HepG2 (cell line): ENCODE measurements at places on chromosomes 7 and 10. TPM values are rescaled to one million over a fixed set of nuclear protein-coding genes. Genes with fewer than 3 reads are reported as not detected.
A peak's percentile ranks its signal among the peaks of the same experiment; 100 is the strongest.

DNA sequence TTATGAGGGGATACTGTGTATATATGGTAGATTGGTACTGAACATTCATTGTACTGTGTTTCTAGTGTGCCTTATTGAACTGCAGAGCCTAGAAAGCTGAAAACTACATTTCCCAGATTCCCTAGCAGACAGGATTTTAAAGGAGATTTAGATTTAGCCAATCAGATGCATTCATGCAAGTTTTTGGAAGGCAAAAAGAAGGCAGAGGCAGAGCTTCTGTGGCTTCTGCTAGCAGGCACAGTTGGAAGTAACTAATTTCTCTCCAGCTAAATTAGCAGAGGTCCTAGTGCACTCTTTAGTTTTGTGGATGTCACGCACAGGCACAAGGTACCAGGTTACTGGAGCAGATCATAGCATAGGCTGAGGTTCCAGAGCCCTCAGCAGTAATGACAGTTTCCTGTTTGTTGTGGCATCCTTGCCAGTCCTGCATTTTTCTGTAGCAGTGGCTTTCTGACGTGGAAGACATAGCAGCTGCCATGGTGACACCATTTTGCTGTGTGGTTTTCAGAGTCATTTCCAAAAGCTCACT lies 83.7 kb upstream of the CCDC71L start:
- DNase-seq: no peak

Gene POP7
- 91.1 and 91.5 TPM in 2 replicates for total RNA-seq

Gene NXPH1
- not detected in 2 replicates for total RNA-seq

GRCh38 chr7:137195996-137196395 lies 147.5 kb downstream of the PTN start:
- DNase-seq: no peak

GRCh38 chr7:30260246-30260768 lies 24.1 kb upstream of the ZNRF2 start:
- no peak for DNase-seq

DNA sequence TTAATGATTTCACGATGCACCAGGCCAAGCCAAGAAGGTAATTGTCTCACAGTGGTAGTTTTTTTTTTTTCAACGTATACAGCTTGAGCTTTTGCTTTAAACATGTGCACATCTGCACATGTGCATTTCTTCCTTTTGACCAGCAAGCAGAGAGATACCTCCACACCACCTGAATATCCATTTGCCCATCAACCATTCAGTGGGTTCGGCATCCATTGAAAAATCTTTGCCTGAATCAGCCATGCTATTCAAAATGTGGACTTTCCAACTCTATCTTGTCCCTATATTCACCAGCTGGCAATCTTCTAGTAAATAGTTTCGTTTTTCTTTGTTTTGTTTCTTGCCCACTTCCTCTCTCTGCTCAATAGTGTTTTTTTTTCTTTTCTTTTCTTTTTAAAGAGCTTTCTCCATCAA lies 7.7 kb upstream of the TRA2A start:
- no peak for DNase-seq

- DNase-seq: no peak
Measured at GRCh38 chr7:134741907-134742635, 37.4 kb upstream of the CALD1 start.

Gene CALML5
- total RNA-seq: not detected in 2 replicates

DNA sequence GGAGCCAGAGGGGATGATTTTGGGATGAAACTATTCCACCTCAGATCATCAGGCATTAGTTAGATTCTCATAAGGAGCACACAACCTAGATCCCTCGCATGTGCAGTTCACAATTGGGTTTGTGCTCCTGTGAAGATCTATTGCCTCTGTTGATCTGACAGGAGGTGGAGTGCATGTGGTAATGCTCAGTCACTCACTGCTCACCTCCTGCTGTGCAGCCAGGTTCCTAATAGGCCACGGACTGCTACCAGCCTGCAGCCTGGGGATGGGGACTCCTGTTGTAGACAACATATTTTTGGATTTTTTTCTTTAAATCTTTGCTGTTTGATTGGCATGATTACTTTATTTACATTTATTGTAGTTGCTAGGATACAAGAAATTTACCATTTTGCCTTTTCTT lies 765.0 kb downstream of the INHBA start:
- no peak for DNase-seq

Gene MSS51
- total RNA-seq: 0.18 and 0.91 TPM in 2 replicates

- peak; percentile 61 for DNase-seq
Measured at GRCh38 chr10:70265032-70265689, 18.6 kb downstream of the NPFFR1 start.

DNA sequence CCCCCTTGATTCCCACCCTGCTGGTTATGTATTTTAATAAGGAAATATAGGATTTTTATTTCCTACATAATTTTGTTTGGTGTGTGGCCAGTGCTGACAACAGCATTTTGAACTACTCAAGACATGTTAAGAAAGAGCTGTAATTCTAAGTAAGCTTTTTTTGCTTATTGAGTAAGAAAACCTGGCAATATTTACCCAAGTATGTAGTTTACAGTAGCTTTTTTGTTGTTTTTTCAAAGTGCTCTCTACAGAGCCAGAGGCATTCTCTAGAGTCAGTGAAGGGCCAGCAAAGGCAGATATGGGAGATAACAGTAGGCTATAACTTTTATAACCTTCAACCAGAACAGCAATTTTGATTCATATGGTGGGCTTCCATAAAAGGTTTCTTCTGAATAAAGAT lies 63.2 kb upstream of the TMEM168 start:
- no peak for DNase-seq

Gene TMEM273
- total RNA-seq: not detected in 2 replicates

- no peak for DNase-seq
Measured at GRCh38 chr10:125023862-125024496, 82.1 kb downstream of the ZRANB1 start.

Gene CUTC
- 25.8 and 36.5 TPM in 2 replicates for total RNA-seq

DNA sequence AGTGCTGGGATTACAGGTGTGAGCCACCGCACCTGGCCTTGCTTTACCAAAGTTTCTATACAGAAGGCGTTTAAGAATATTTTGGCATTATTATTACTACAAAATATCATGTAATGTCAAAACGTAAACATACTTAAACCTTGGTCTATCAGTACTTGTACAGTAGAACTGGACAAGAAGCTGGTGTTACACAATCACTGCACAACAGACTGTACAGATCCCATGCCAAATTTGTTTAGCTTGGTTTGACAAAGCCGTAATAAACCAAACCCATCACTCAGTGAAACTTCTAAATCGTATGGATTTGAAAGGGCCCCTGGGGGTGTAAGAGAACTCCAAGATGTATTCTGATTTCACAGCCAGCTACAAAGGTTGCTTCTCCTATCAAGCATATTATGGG lies 51.8 kb upstream of the RHEB start:
- DNase-seq: no peak

DNA sequence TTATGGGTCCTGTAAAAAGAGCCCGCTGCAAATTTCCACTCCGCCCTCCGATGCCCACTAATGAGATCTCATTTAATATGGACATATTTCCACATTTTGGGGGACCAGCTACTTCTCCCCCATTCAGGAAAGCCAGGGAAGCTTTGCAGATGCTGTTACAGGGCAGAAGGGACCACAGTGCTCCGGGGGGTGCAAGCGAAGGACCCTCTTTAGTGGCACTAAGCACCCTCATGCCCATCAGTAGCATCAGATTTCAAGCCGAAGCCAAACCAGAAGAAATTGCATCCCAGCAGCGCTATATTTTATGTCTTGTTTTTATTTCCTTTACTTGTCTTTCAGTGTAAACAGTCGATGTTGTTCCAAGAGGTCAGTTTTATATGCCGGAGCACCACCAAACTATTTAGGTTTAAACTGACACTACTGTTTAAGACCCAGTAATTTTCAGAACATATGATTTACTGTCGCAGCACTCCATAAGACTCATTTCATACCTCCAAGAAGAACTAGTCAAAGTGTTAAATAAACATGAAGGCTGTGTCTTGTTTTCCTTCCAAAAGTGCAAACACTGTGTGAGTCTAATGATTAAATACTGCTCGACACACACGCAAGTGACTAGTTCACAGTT lies 122.2 kb upstream of the MGMT start:
- no peak for DNase-seq

Gene RAMP3
- not detected in 2 replicates for total RNA-seq

Gene CAMK1D
- not detected in 2 replicates for total RNA-seq

DNA sequence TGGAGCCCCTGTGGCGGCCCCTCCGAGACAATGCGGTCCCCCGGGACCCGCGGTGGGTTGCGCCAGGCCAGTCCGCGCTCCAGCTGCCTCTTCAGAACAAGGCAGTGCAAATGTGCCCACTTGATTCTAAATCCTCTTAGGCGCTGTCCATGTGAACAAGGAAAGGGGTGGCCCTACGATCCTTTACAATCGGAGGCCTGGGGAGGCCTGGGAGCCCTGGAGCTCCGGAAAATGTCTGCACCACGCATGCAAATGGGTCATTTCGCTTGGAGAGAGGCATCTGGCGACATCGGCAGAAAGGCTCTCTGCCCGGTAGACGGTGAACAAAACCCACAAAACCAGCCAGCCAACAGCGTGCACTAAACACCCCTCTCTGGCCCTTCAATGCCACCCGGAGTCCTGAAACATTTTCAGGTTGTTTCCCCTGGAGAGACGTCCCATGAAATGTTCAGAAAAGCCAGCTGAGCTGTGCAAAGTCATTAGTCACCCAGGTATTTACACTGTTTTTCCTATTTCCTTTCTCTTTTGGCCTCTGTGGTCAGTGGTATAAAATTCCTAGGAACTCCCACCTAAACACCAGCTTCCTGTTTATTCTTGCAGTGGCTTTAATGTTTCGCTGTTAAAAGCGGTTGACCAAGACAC lies 102.8 kb upstream of the ZNF438 start:
- DNase-seq: peak; percentile 7

DNA sequence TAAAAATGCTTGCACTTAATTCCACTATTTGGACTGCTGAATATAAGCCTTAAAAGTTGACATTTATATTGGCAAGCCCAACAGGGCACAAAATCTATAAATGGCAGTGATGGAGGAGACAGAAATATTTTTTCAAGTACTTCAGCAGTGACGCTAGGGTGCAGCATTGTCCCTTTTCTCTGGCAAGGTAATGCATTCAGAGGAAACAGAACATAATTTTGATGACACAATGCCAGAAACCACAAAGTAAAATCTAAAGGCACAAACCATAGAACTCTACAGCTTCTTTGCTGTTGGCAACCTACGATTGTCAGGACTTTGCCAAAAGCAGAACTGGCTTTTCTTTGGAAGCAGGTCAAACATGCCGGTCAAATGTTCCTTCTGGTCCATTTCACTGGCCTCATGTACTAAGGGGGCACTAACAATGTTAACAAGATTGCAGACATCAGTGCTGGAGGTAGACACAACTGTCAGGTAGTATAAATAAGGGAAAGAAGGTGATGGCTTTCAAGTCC lies 30.9 kb upstream of the FAM133B start:
- peak; percentile 41 for DNase-seq

- no peak for DNase-seq
Measured at GRCh38 chr7:77531038-77531437, 6.1 kb upstream of the PTPN12 start.

GRCh38 chr7:25391961-25392587 lies 163.8 kb upstream of the NPVF start:
- no peak for DNase-seq

- no peak for DNase-seq
Measured at GRCh38 chr7:26000841-26001240, 151.2 kb upstream of the NFE2L3 start.

Gene MMRN2
- 0.04 TPM in 1 of 2 replicates, not detected in the other for total RNA-seq

DNA sequence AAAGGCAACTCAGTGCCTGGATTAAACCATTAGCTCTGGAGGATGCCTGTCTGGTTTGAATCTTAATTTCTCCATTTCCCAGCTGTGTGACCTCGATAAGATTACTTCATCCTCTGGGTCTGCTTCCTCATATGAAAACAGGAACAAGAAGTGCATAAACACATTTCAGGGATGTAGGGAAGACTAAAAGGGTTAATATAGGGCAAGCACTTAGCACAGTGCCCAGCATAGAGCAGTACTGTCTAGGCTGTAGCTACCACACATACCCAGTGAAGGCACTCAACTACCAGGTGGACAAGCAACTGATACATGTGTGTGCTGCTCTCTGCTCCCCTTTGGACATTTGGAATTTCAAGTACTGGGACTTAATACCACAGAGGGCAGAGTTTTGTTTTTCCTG lies 85.4 kb downstream of the KCNMA1 start:
- DNase-seq: no peak

DNA sequence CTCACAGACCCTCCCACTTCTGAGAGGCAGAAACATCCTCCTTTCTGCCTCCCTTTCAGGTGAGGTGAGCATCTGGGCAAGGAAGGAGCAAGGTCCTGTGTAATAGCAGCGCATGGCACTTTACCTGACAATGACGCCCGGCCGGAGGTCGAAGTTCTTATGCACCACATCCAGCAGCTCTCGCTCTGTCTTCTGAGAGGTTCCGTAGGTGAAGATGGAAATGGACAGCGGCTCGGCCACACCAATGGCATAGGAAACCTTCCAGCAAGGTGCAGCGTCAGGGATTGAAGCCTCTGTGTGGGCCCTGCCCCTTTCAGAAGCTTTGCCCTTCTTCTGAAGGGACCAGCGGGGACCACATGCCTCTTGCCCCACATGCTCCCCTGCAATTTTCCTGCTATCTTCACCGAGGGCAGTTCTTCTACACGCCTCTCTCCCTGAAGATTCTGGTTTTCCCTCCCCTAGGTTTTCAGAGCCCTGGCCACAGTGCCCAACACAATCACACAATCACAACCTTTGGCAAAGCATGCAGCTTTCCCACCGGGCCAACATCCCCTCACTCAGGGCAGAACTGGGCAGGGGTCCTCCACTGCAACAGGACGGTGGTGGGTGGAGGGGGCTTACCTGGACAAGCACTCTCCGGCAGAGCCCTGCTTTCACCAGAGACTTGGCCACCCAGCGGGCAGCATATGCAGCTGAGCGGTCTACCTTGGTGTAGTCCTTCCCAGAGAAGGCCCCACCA lies 14.9 kb downstream of the MAT1A start:
- no peak for DNase-seq

DNA sequence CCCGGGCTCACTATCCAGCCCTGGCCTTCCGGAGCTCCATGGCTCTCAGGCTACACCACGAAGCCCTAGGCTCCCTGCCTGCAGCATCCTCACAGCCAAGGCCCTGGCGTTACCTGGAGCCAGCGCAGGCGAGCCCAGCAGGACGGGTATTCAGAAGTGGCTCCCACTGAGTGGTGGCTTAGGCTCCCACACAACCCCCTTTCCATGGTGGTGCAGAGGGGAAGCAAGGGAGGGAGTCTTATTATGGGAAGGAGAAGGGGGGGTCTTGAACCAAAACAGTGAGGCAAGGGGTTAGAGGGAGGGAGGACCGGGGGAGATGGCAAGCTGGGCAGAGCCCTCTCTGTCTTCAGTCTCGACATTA lies 29.6 kb upstream of the NDST2 start:
- no peak for DNase-seq

Gene PITX3
- not detected in 2 replicates for total RNA-seq

Gene DRGX
- not detected in 2 replicates for total RNA-seq

- DNase-seq: no peak
Measured at GRCh38 chr10:68784476-68784875, 42.9 kb upstream of the STOX1 start.

Gene UNC5B
- 0.07 TPM in 1 of 2 replicates, not detected in the other for total RNA-seq

Gene MMP21
- not detected in 2 replicates for total RNA-seq

DNA sequence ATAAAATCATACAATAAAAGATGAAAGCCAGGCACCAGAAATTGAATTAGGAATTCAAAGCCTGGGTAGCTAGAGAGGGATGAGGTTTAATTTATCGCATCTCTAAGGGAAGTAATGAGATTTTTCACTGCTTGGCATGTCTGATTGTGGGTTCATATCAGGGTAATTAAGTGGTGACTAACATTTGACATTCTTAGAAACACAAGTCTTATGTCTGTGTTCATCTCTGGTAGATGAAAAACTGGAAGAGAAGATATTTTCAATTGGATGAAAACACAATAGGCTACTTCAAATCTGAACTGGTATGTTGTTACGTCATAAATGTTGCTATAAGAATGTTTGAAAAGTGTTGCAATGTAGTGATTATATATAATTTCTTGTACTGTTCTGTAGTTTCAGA lies 36.8 kb upstream of the ARMS2 start:
- DNase-seq: no peak
